ENCODE measurements at places on chromosomes 6 and 20.

DNA sequence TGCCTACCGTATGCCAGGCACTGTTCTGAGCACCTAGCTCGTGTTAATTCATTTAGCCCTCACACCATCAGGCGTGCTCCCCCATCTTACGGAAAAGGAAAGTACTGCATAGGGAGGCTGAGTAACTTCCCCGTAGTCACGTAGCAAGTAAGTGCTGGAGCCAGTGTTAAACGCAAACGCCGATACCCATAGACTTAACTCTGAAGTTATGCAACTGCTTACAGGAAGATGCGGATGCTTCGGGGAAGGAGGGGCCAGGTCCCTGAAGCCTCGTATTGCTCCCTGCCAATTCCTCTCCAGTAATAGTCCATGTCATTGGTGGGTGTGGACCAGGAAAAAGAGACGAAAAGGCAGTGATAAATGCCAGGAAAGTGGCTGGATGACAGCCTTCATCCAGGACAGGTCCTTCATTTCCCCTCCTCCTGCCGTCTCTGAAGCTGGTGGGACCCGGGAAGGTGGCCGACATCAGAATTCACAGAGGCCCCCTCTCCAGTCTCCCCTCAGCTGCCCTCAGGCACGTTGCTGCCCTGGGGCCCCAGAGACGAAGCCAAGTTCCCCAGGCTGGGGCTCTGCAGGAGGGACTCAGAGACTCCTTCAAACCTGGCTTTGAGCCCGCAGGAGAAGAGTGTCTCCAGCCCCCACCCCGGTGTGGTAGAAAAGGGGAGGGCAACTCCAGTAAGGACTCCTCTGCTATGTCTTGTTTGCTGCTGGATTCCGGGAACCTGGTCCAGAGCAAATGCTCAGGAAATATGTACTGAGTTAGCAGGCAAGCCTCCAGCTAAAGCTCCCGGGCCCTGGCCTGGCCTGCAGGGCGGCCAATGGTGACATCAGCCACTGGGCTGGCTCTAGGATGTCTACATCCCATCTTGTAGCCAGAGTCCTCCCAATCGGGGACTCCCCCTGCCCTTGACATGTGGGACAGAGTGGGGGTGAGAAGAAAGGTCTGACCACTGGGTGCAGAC lies 37.8 kb downstream of the RAB44 start:
- DNase-seq, result no peak

GRCh38 chr6:46465294-46466165 lies 25.7 kb downstream of the RCAN2 start:
- DNase-seq, result no peak

DNA sequence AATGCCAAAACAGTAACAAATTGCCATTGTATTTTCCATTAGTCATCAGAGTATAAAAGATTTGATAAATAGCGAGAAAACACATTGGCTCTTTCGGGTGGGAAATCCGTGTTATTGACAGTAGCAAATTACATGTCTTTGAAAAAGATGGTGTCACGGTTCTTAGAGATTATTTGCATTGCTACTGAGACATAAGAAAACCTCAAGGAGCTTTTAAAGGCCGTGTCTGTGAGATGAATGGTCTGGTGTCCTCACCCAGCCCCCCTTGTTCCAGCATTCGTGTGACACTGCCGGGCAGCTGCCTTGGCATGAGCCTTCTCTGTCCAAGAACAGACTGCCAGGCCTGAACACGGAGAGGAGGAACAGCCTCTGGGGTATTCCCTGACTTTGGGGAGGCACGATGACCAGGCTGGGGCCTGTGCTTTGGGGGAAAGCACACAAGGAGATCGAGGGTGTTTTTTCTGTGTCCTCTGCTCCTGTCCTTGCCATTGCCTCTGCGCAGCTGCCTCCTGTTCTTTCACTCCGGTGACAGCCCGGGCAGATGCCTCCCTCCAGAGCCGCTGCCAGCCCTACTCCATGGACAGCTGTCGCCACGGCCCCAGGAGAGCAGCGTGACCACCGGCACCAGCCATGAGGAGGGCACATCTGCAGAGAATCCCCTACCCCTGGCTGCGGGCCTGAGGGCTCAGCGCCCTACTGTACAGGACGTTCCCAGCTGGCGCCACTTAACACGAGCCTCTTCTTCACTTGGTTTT lies 167.7 kb upstream of the CDYL start:
- no peak for DNase-seq

DNA sequence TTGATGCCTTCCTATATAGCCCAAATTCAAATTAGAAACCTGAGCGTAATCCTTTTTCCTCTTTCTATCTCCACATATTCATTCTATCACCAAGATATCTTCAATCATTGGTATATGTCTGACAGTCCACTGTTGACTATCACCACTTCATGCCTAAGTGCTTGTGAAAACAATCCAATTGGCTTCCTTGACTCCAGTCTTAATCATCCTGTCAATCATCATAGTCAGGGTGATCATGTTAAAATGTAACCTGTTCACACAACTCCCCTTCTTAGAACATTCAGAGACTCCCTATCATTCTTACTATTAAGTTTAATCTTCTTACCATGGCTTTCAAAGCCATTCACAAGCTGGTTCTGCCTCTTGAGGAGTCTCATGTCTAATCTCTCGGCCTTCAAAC lies 616.7 kb downstream of the PHF3 start:
- DNase-seq, result no peak

GRCh38 chr6:82840571-82840970 lies 225.1 kb downstream of the UBE3D start:
- no peak for DNase-seq

DNA sequence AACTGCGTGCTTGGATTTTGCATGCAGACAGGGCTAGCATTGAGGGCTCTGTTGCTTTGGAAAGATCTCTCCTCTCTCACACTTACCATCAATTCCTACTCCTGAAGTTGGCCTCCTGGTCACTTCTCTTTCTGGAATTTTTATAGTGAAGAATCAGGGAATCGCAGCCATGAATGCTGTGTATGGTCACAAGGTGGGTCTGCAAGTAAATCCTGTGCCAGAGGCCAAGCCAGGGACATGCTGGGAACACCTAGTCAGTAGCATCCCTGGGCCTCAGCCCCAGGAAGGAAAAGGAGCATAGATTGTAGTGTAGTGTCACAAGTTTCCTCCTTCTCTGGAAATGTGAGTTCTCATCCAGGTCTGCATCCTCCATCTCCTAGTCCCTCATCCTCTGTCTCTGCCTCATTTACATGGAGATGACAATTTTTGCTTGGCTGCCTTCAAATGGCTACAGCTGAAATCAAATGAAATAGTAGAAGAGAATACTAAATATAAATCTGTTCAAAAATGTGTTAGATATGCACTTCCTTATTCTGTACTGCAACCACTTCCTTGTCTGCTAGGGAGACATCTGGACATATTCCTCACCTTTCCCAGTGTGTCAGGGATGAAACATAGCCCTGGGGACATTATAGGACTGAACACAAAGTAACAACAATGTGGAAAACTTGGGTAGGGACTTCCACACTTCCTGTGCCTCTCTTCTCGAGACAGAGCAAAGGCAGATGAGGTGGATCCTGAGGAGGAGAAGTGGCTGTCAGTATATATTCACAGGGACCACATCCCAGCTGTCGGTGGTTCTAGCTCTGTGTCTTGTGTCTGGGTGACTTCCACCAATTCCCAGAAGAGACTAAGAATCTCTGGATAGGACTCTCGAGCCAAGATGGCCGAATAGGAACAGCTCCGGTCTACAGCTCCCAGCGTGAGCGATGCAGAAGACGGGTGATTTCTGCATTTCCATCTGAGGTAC lies 17.0 kb downstream of the CST9 start:
- DNase-seq, result no peak

DNA sequence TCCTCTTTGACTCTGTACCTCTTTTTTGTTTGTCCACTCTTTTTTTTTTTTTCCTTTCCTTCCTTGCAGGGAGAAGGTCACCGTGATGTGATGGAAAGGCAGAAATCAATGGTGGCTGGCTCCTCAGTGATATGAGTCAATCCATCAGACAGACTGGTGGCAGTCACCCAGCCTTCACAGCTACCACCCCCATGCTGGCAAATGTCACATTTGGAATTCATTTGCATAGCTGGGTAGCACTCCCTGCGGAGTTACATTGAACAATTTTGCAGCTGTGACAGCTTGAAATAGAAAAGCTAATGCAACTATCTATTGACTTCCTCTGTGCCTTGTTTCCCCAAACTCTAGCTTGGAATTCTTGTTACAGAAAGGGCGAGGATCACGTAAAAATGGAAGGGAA lies 668.4 kb downstream of the C6orf118 start:
- no peak for DNase-seq

GRCh38 chr6:47188588-47189021 lies 121.1 kb downstream of the TNFRSF21 start:
- no peak for DNase-seq

- DNase-seq, result no peak
Measured at GRCh38 chr6:14674458-14674857, 556.9 kb downstream of the CD83 start.

DNA sequence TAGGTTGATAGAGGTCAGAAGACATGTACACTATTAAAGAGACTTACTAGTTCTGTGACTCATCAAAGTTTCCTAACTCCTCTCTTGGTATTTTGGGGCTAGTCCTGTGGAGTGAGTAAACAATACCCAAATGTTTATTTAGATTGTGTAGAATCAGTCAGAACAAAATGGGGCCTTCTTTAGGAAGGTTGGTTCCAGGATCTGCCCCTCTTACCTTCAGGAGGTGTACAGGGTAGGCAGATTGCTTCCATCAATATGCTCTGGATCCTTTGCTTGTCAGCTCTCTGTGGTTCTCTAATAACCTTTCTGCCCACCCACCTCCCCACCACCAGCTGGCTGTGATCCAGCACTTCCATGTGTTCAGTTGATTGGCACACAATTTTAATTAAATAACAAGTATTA lies 107.0 kb downstream of the POPDC3 start:
- no peak for DNase-seq
